ENCODE measurements at places on chromosomes 3 and 15. TPM values are rescaled to one million over a fixed set of nuclear protein-coding genes. Genes with fewer than 3 reads are reported as not detected.
A peak's percentile ranks its signal among the peaks of the same experiment; 100 is the strongest.

PCLAF gene
- total RNA-seq: 2.0 TPM

ACKR2 gene
- total RNA-seq: 0.76 TPM

LARP6 gene
- not detected for total RNA-seq

GATA2 gene
- not detected for total RNA-seq

RLBP1 gene
- not detected for total RNA-seq

FSTL1 gene
- total RNA-seq: not detected

IMPG2 gene
- total RNA-seq: 0.29 TPM

OR5K3 gene
- not detected for total RNA-seq

DUOXA1 gene
- total RNA-seq: 0.15 TPM

INKA1 gene
- 10.0 TPM for total RNA-seq

BNC1 gene
- total RNA-seq: not detected

CP gene
- not detected for total RNA-seq

GPR62 gene
- not detected for total RNA-seq

SERPINI2 gene
- total RNA-seq: not detected

DNA sequence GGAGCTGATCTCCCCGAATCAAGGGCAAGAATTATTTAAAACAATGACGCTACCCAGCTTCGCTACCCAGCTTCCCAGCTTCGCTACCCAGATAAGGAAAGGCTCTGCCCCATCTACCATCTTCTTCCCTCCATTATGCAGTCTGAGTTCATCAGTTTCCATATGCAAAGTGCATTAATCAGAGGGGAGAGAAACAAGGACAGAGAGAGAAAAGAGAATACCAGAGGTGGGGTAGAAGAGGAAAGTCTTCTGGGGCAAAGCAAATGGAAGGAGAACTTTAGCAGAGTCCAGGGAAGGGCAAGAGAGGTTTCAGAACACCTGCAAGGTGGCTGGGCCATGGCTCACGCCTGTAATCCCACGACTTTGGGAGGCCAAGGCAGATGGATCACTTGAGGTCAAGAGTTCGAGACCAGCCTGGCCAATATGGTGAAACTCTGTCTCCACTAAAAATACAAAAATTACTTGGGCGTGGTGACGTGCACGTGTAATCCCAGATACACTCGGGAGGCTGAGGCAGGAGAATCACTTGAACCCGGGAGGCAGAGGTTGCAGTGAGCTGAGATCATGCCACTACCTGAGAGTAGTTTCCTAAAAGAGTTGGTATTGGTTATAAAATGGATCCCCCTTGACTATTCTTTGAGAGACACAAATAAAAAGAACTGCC lies 70.4 kb upstream of the SPATA12 start:
- peaks cover 12% of the 10 kb centered on the region for H3K27me3 ChIP-seq
- DNase-seq: no peak
- H3K36me3 ChIP-seq: no peaks in the 10 kb centered on the region
- H3K4me1 ChIP-seq: peaks cover 3% of the 10 kb centered on the region
- no peak overlapping the region for H3K27ac ChIP-seq

DNA sequence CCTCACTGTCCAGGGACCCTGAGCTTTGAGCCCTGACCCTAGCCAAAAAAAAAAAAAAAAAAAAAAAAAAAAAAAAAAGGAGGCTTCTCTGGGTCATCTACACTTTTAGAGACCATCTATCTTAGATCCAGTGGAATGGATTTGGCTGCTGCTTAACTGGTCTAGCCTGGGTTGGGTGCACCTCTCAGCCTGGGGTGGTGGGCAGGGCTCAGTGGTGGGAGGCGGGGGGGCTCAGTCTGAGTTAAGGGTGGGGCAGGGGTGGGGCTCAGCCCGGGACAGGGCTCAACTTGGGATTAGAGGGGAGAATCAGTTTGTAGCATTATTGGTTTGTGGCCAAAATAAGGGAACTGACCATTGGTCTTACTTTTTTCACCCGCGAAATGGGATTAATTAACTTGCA lies 139.2 kb downstream of the TPRA1 start:
- peaks cover 23% of the 10 kb centered on the region for H3K27me3 ChIP-seq
- no peak overlapping the region for H3K27ac ChIP-seq
- DNase-seq: no peak
- H3K4me1 ChIP-seq: peaks cover 4% of the 10 kb centered on the region

DNA sequence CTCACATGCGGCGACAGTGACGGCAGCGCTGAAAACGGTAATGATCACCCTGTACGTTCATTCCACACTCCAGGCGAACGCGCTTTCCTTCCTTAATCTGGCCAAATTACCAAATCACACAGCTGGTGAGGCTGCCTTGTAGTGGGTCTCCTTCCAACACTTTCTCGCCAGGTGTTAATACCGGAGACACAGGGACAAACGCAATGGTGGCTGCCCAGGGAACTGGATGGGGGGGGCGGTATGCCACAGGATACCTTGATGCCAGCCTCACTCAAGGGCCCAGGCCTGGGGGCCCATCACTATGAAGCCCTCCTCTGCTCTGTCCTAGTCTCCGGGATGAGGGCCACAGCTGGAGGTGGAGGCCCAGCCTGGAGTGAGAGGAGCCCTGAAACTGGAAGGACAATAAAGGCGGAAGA lies 1.4 kb upstream of the CAMK2N2 start:
- no peaks in the 10 kb centered on the region for H3K36me3 ChIP-seq
- H3K27ac ChIP-seq: no peak overlapping the region
- H3K4me3 ChIP-seq: peak overlapping the region; percentile 52
- no peak for DNase-seq

DNA sequence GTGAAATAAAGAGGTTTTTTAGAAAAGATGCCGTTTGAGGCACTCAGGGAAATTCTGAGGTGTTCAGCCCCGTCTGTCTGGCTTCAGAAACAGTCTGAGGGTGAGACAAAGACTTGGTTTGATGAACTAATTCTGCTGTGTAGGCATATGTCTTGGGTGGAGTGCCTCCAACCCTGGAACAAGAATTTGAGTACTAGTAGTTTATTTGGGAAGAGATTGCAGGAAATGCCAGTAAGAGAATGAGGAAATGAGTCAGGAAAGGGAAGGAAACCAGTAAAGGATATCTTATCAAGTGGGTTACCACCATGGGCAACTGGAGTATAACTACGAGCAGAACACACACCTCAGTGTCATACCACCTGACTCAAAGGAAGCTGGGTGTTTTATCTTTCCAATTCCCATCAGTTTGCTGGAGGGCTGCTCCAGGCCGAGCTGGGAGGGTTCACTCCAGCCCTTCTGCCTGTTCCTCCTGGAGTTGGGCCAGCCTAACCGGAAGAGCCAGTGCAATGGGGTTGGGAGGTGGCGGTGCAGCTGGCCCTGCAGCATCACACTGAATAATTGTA lies 75.3 kb downstream of the TGFBR2 start:
- DNase-seq: no peak
- H3K27ac ChIP-seq: peak overlapping the region; percentile 82
- H3K4me1 ChIP-seq: peaks cover 71% of the 10 kb centered on the region
- H3K27me3 ChIP-seq: no peaks in the 10 kb centered on the region

DNA sequence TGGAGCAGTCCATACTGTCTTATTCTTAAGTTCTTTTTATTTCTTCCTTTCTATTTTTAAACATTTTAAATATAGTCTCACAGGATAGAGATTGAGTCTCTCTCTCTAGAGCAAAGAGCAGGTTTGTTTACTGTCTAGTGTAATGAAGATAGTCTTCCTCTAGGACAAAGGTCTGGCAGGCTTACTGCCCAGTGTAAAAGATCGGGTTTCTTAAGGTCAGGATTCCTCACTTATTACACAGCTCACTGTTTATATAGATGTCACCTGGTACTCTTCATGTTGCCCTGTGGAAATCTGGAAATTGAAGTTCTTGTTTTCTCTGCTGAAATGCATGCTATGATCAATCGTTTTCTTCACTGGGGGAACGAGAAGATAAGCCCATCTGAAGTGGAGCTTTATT lies 76.0 kb downstream of the ZBBX start:
- H3K36me3 ChIP-seq: no peaks in the 10 kb centered on the region
- H3K4me3 ChIP-seq: no peak overlapping the region
- H3K27ac ChIP-seq: no peak overlapping the region
- H3K27me3 ChIP-seq: no peaks in the 10 kb centered on the region

- DNase-seq: no peak
- no peaks in the 10 kb centered on the region for H3K36me3 ChIP-seq
- H3K27me3 ChIP-seq: no peaks in the 10 kb centered on the region
- peak overlapping the region; percentile 78 for H3K4me3 ChIP-seq
Observed at GRCh38 chr15:45457220-45457619, 65.3 kb downstream of the SLC30A4 start.

- no peak overlapping the region for H3K27ac ChIP-seq
- no peaks in the 10 kb centered on the region for H3K27me3 ChIP-seq
- no peak for DNase-seq
- H3K4me1 ChIP-seq: peaks cover 32% of the 10 kb centered on the region
Observed at GRCh38 chr3:136658946-136659682, 93.1 kb downstream of the STAG1 start.

- peaks cover 72% of the 10 kb centered on the region for H3K4me1 ChIP-seq
- peak overlapping the region; percentile 71 for H3K4me3 ChIP-seq
Observed at GRCh38 chr15:69755551-69756310, 303.1 kb downstream of the RPLP1 start.

- H3K4me1 ChIP-seq: peaks cover 51% of the 10 kb centered on the region
- H3K4me3 ChIP-seq: peak overlapping the region; percentile 21
- peak overlapping the region; percentile 62 for H3K27ac ChIP-seq
- peaks cover 5% of the 10 kb centered on the region for H3K36me3 ChIP-seq
Observed at GRCh38 chr3:66302288-66302687, 81.5 kb downstream of the SLC25A26 start.

- H3K27ac ChIP-seq: no peak overlapping the region
- H3K36me3 ChIP-seq: no peaks in the 10 kb centered on the region
- peaks cover 45% of the 10 kb centered on the region for H3K4me1 ChIP-seq
- no peak overlapping the region for H3K4me3 ChIP-seq
- H3K27me3 ChIP-seq: no peaks in the 10 kb centered on the region
Observed at GRCh38 chr15:74817370-74817737, 4.7 kb downstream of the LMAN1L start.

DNA sequence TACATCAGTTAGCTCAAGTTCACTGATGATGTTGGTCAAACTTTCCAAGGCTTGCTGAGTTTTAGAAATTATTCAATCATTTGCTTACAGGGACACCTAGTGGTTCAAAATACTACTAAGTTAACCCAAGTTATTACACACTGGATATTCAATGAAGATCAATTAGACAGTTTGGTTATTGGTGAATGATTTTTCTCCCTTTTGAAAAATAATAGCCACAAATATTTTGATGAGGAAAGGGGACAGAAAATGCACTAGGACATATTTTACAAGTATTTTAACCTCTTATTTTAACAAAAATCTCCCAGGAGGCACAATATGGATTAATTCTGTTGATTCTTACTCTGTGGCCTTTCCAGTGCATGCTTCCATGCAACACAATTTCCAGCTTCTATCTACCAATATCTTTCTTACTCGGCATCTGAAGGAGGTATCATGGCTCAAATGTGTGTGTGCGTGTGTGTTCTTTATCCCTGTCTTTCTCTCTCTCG lies 20.1 kb upstream of the GOLGA6L2 start:
- H3K36me3 ChIP-seq: no peaks in the 10 kb centered on the region
- no peak overlapping the region for H3K27ac ChIP-seq
- H3K27me3 ChIP-seq: no peaks in the 10 kb centered on the region
- no peak for DNase-seq

- no peaks in the 10 kb centered on the region for H3K36me3 ChIP-seq
- H3K27me3 ChIP-seq: no peaks in the 10 kb centered on the region
- H3K4me1 ChIP-seq: peaks cover 12% of the 10 kb centered on the region
- DNase-seq: no peak
Observed at GRCh38 chr15:64610257-64610919, 150.0 kb downstream of the ZNF609 start.
